ENCODE measurements at places on chromosomes 3 and 15. TPM values are rescaled to one million over a fixed set of nuclear protein-coding genes. Genes with fewer than 3 reads are reported as not detected.

DNA sequence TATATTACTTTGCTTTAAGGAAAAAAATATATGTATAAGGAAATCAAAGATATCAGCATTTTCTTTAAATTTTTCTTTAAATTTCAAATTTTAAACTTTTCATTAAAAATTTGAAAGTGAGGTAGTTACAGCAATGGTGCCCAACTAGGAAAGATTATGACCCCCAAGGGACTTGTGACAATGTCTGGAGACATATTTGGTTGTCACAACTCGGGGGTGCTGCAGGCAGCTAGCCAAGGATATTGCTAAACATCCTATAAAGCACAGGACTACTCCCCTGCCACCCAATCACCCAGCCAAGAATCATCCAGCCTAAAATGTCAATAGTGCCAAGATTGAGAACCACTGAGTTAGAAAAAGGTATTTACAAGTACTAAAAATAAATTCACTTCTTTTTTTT, 57.3 kb downstream of the SLC4A7 start:
- no peak for DNase-seq

DNA sequence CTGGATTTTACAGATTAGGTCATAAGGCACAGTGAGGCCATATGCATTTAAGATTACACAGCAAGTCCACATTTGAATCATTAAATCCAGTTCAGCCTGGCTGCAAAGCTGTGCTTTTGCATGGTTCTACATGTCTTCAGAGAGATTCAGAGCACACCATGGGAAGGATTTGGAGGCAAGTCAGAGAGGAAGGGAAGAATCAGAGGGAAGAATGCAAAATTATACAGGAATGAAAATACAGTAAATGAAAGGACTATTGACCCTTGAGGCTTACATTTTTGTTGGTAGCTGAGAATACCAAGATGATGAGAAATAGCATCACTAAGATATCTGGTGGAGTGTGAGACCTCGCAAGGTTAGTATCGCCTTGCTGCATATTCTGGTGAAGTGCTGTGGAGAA, 13.9 kb downstream of the FILIP1L start:
- DNase-seq = no peak

- DNase-seq = no peak
These were observed 116.3 kb downstream of the MAGI1 start for GRCh38 chr3:65922441-65922840.

DNA sequence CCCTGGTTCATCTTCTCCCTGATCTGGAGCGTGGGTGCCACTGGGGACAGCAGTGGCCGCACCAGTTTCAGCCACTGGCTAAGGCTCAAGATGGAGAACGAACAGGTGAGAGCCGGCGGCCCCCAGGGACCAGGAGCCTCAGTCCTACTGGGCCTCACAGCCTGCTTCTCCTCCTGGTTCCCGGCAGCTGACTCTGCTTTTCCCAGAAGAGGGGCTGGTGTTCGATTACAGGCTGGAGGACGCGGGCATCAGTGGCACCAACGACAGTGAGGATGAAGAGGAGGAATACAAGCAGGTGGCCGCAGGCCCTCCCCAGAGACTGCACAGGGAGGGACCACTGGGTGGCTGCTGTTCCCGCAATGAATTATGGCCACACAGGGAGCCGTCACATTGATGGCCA, 54.4 kb downstream of the DNAH1 start:
- no peak for DNase-seq

- DNase-seq = no peak
These were observed 54.1 kb upstream of the HES1 start for GRCh38 chr3:194081826-194082225.

- no peak for DNase-seq
These were observed 110.1 kb upstream of the SKOR1 start for GRCh38 chr15:67715170-67715569.

- DNase-seq = no peak
These were observed 2.2 kb downstream of the POLG start for GRCh38 chr15:89332446-89332845.

DNA sequence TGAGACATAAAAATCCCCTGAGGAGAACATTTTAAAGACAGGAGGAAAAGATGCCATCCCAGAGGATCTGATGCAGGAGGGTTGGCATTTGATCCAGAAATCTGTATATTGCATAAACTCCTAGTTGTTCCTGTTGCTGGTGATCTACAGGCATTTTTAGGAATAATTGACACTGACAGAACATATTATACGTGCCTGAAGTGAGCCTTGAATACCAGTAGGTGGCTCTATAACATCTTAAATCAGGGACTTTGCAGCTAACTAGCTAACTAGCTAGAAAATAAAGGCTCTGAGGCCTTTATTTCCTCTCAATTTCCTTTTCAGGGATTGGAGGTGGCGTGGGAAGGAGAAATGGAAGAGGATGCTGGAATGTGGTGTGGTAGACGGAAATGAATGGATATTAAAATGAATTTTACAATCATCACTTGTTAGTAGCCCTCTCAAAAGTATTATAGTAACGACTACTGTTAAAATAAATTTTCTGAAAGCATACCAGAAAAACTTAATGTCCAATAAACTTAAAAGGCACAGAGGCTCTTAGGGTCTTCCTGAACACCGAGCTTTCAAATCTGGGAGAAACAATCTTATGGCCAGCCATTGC, 73.8 kb upstream of the ZBED2 start:
- no peak for DNase-seq

DNA sequence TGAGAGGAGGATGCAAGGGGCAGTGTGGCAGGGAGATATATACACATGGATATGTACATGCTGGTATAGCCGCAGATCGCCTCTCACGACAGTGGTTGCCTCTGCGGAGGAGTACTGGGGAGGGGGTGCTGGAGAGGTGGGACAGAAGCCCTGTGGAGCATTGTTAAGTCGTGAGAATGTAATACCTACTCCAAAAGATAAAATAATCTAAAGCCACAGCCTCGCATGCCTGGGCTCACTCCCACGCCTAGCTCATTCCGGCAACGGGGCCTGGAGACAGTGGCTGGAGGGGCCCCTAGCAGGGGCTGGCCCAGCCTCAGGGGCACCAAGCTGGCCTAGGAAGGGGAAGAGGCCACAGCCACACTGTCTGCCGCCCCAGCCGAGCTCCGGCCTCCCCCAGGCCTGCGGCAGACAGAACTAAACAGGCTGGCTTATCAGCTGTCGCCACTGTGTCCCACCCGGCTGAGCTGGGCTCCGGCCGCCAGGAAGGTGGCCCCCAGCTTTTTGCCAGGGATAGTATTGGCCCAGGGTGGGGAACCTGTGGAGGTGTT, 65.1 kb upstream of the LCTL start:
- no peak for DNase-seq

DNA sequence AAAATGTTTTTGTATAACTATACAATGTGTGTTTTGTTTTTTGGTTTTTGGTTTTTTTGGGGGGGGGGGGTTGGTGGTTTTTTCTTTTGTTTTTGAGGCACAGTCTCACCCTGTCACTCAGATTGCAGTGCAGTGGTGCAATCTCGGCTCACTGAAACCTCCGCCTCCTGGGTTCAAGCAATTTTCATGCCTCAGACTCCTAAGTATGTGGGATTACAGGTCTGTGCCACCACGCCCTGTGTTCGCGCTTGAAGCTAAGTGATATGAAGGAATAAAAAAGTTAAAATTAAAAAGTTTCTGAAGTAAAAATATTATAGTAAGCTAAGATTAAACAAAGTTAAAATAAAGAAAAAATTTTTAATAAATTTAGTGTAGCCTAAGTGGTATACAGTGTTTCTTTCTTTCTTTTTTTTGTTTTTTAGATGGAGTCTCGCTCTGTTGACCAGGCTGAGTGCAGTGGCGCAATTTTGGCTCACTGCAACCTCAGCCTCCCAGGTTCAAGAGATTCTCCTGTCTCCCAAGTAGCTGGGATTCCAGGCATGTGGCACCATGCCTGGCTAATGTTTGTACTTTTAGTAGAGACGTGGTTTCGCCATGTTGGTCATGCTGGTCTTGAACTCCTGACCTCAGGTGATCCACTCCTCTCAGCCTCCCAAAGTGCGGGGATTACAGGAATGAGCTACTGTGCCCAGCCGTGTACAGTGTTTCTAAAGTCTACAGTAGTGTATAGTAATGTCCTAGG, 53.9 kb upstream of the TEX55 start:
- no peak for DNase-seq

DNA sequence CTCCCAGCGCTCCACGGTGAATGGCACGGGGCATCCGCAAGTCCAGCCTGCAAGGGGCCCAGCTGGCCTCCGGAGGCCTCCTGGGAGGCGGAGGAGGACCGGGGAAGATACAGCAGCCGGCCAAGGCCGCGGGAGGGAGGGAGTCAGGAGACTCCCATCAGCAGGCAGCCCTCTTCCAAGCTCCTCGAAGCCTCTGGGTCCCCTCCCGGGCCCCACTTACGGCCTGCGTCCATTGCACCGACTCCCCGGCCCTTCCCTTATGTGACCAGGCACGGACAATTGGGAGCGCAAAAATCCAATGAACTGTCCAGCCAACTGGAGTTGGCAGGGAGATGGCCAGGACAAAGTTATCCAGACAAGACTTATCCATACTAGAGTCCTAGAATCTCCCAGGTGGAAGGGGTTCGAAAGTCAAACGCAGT, 668 bp downstream of the MFGE8 start:
- DNase-seq = no peak

DNA sequence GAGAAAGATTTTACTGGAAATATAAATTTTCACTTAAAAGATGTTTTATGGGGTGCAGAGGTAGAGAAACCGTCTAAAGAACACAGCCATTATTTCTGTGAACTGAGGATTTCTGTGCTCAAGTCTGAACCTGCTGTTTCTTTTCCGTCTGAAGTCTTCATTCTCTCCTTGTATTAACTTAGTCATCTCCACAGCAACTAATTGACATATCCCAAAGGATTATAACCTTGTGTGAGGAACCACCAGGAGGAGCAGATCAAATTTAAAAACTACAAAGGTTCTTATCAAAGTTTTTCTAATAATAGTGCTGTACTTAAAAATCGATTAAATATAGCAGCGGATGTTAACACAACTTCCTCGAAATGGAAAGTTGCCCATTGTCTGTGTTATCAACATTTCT, 31.1 kb upstream of the ICE2 start:
- DNase-seq = no peak

DNA sequence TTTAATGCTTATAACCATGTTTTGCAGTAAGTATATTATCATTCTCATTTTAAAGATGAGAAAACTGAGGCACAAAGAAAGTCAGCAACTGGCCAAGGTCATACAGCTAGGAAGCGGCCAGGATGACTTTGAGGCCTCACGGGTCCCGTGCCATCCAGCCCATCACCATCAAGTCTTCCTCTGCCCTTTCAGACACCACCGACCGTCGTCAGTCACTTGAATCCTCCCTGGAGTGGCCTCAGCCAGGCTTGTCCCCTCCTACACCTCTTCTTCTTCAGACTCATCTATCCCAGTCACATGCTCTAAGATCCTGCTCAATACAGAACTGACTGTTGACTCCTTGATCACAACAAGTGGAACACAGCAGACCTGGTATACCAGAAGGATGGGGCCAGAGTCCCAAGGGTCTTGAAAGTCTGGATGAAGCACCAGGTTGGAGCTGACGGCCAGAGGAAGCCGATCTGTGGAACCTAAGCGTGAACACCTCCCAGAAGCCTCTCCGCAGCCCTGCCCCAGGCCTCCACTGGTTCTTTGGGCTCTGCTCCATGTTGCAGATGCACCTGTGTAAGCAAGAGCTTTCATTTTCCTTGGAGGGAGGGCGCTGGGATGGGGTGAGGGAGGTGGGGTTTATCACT, 22.1 kb downstream of the ITGA11 start:
- no peak for DNase-seq

- no peak for DNase-seq
These were observed 66.1 kb upstream of the PRICKLE2 start for GRCh38 chr3:64291345-64291744.

- DNase-seq = no peak
These were observed 9.1 kb downstream of the NCEH1 start for GRCh38 chr3:172701751-172702150.

GRCh38 chr15:51731549-51732267, 5.7 kb downstream of the LYSMD2 start:
- DNase-seq = peak; percentile 60

DNA sequence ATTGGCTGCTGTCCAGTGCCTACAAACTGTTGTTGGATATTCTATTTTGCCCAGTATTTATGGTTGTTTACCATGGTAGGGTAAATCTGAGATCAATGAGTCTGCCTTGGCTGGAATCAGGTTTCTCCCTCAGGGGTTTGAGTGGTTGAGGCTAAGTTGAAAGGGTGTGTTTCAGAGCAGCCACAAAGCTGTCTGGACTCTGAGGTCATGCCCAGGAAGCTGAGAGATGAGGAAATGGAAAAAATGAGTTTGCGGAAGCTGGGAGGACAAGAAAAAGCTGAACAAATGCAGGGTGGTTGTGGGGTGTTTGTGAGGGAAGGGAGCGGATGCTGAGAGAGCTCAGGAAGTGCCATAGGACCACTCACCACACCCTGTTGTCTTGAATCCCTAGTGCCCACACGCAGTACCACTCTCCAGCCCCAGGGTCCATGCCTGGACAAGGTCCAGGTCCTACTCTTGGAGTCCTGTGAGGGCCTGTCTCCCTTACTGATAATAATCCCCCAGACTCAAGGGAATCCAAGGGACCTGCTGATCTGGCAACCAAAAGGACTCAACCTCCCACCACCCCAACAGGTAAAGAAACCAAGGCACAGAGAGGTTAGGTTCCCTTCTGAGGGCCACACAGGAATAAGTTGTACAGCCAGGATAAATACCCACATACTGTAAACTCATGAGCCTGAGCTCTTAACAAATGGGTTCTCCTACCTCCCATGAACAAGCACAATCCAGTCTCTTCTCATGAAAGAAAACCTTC, 81.6 kb downstream of the PPCDC start:
- peak; percentile 51 for DNase-seq

GRCh38 chr3:149784064-149784704, 8.2 kb downstream of the ANKUB1 start:
- DNase-seq = no peak

- DNase-seq = no peak
These were observed 124.8 kb downstream of the SV2B start for GRCh38 chr15:91224755-91225380.

DNA sequence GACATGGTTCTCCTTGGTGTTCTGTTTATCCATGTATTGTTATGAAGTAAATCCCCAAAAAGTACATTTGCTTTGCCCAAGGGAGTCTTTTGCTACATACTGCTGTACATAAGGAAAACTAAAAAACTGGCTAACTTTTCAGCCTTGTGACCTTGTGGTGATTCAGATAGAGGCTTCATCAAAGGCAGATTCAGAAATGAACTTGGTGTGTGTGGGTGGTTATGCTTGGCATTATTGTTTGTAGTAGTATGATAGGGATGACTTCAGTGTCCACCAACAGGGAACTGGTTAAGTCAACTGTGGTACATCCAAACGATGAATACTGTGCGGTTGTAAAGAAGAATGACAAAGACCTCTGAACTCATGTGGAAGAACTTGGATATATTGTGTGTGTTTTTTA, 75.6 kb upstream of the CHRNB4 start:
- no peak for DNase-seq

- no peak for DNase-seq
These were observed 312.1 kb downstream of the SOX2 start for GRCh38 chr3:182023843-182024242.

GRCh38 chr3:158101335-158102241, 4.6 kb downstream of the SHOX2 start:
- peak; percentile 16 for DNase-seq

Gene FGF12
- polyA plus RNA-seq = 1.1 TPM

Gene CLDN18
- polyA plus RNA-seq = 0.62 TPM

Gene CHST13
- polyA plus RNA-seq = 0.39 TPM

Gene GP9
- polyA plus RNA-seq = 0.02 TPM

Gene IRAK2
- polyA plus RNA-seq = 3.3 TPM

Gene ITGA11
- 0.21 TPM for polyA plus RNA-seq

Gene PSTPIP1
- 54.8 TPM for polyA plus RNA-seq

Gene GOLGB1
- 18.0 TPM for polyA plus RNA-seq

Gene CACNA2D2
- polyA plus RNA-seq = 1.5 TPM

Gene PLA2G4B
- polyA plus RNA-seq = 45.4 TPM

Gene LINGO1
- 0.75 TPM for polyA plus RNA-seq

Gene TM4SF4
- polyA plus RNA-seq = 0.07 TPM

Gene A4GNT
- polyA plus RNA-seq = not detected

Data from thymus (tissue), 14 donors.